ENCODE measurements at places on chromosomes 5 and 9.

DNA sequence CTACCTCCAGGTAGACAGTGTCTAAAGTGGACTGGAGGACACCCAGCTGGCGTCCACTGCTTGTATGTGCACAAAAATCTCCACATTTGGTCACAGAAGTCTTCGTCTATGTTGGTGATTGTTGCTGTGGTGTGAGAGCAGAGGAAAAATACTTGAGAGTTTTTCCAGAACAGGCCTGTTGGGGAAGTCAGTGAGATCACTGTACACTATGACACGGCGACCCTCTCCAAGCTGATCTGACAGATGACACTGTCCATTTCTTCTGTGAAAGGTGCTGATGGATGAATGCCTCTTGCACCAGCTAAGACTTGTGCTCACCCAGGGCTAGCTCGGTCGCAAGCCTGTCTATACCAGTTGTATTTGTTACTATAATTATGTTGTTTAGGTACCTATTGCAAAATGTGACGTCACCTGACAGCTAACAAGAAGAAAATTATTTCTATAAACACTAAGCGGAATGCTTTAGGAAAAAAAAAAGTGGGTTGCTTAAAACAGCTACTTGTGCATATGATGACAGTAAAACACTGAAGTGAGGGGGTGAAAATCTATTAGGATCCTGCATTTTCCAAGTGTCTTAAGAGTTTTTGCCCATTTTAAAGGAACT, 142.3 kb downstream of the ROR2 start:
- DNase-seq: no peak

- DNase-seq: no peak
Observed at GRCh38 chr9:14428781-14429230, 114.9 kb upstream of the NFIB start.

DNA sequence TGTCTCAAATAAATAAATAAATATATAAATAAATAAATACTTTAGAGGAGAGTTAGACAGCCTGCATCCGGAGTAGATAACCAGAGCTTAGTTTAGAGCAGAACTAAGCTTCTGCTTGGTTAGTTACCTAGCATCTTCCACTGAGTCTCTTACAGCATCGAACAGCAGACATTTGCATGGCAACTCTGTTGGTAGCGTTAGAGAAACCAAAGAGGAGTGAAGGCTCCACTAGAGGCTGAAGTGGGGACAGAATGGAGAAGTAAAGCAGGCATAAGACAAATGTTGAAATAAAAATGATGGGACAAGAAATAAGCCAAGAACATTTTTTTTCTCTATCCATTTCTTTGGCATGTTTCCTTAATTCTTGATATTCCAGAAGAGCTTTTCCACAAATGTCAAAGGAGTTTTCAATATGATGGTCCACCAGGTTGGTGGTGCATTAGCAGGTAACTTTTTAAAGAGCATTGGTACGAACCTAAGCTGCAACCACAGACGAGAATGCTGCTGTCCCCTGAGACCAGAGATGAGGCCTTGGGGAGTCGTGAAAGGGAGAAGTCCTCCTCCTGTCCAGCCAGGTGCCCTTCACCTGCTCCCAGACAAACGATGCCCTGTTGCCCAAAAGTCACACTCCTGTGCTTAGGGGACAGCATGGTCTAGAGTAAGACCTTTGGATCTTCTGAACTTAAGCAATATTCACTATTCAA, 438.3 kb downstream of the DIRAS2 start:
- DNase-seq: no peak

DNA sequence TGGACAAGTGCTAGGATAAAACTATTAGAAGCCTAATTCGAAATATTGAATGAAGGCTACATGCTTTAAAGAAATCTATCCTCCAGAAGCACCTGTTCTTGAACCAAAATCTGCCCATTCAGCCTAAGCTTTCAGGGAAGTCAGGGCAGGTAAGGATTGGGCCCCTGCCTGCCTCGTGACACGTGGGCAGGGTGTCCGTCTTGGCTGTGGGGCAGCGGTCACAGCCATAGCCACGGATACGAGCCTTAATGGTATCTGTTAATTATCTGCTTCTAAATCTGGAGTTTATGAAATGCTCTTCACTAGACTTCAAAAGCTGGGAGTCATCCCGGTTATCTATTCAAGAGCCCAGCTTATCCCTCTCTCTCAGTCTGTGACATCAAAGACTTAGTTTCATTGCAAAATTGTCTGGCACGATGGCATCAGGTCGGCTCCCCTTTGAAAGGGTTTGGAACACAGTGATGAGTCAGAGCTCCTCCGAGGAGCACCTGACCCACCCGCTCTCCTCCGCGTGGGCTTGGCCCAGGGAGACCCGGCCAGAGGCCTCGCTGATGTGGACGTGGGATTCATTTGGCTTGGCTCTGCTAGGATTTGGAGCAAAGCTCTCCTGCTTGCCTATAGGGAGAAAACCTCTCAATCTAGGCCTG, 135.9 kb downstream of the MACROH2A1 start:
- no peak for DNase-seq

GRCh38 chr9:129178568-129179382, 714 bp upstream of the IER5L start:
- no peak for DNase-seq

DNA sequence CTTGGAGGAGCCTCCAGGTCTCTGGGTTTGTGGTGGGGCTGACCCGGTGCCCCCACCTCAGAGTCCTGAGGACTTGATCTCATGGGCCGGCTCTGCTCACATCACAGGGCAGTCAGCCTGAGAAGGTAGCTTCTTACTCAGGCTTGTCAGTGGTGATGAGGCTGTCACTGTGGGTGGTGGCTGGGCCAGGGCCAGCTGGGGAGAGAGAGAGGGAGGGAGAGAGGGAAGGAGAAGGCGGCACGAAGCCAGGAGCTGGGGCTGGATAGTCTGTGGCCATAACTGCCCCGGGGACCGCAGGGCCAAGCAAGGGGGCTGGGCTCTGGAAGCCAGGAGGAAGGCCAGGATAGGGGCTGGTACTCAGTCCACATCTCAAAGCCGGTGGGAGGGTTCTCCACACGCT, 6.5 kb downstream of the NTNG2 start:
- no peak for DNase-seq

- DNase-seq: no peak
Observed at GRCh38 chr5:141001844-141002604, 35.7 kb downstream of the PCDHAC2 start.

DNA sequence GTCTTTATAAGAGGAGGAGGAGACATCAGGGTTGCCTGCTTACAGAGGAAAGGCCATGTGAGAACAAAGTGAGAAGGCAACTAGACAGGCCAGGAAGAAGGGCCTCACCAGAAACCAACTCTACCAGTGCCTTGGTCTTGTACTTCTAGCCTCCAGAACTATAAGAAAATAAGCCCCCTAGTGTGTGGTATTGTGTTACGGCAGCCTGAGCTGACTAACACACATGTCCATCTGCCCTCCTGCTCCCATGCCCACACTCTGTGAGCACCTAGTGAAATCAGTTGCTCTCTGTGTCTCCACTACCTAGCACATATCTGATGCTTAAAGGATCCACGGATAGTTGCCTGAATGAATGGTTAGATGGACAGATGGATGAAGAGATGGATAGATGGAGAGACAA, 6.9 kb downstream of the AK3 start:
- DNase-seq: no peak

GRCh38 chr5:67903121-67903520, 312.4 kb upstream of the PIK3R1 start:
- DNase-seq: no peak

DNA sequence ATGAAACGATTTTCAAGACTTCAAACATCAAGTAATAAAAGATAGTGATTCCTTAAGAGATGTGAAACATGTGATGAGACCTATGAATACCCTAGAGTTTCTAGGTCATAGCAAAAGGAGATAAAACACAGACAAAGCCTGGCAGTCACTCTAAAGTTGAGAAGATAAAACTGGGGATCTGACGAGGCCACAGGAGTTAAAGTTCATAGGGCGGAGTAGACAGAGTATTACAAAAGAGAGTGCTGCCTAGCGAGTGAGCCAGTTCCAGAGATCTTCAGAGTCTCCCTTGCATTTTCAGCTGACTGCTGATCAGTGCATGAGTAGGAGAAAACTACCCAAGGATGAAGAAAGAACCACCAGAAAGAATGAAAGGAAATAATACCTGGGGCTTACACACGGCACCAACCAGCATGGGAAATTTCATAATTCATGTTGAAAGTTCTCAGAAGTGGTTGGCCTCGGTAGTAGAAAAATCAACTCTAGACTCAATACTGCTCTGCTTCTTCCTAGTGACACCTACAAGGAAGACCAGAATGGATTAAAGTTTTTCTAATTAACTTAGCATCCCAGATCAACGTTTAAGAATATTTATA, 30.4 kb downstream of the FBXO4 start:
- no peak for DNase-seq

DNA sequence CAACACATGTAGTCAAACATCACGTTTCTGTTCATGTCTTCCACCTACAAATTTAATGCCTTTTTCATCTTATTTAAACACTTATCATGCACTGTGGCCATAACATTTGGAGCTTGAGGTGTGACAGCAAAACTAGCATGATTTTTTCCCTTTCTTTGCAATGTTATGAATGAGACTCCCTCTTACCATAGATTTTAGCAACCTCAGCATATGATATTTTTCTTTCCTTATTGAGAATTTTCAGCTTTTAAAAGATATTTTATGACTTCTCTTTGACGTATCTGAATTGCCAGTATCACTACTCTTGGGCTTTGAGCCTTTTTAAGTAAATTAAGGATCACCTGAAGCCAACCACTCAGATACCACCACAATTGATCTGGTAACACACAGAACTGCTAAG, 32.7 kb upstream of the ISOC1 start:
- no peak for DNase-seq

DNA sequence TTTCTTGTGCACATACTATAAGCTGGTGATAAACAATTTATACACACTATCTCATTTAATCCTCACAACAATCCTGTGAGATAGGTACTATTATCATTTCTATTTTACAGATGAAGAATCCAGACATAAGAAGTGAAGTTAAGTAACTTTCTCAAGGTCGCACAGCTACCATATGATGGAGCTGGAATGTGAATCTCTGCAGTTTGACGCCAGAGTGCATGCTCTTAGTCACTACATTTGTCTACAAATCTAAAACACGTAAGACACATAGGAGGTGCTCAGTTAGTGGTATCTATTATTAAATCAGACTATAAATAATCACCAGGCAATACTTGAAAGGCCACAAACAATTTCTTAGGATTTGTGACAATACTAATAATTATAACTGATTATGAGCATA, 45.0 kb upstream of the CDKN2B start:
- no peak for DNase-seq

DNA sequence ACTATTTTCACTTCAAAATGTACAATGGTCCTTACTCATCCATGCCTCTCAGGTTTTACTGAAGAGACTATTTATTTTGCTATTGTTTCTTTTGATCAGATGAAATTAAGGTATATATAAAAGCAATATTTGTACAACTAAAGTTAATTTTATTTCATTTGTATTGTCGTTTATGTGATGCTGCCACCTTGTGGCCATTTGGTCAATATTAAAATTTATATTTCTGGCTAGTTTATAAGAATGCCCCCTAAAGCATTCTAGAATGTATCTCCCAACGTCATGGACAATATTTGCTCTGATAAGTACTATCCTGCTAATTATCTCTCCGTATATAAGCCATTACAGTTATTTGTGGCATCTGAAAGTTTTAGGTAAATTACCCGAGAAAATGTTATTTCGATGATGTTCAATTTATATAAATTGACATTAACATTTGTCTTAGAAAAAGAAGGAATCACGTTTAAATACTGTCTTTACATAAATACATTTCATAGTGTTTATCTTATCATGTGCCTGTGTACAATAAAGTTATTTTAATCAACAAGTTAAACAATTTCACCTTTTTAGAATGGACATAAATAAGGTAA, 680.0 kb downstream of the TAF11L14 start:
- DNase-seq: no peak

GRCh38 chr5:168162464-168162863, 129.0 kb upstream of the WWC1 start:
- no peak for DNase-seq

GRCh38 chr5:170228762-170229435, 3.9 kb upstream of the C5orf58 start:
- no peak for DNase-seq

DNA sequence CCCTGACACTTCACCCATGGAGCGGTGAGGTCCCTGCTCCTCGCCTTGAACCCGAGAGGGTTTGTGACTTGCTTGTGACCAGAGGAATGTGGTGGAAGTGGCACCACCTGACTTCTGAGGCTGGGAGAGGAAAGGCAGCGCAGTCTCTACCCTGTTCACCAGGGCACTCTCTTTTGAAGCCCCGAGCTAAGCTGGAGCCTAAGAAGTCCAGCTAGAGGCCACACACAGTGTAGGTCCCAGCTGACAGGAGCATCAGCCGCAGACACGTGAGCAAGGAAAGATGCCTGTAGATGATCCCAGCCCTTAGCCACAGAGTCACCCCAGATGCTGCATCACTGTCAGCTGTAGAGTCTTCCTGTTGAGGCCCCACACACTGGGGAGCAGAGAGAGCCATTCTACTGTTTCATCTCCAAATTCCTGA, 1.7 kb upstream of the ANGPTL2 start:
- no peak for DNase-seq

- no peak for DNase-seq
Observed at GRCh38 chr9:127144670-127145445, 22.4 kb upstream of the ANGPTL2 start.

GRCh38 chr5:56615361-56616153, 199.8 kb upstream of the MAP3K1 start:
- no peak for DNase-seq

- peak; percentile 27 for DNase-seq
Observed at GRCh38 chr9:21810388-21810787, 8.0 kb downstream of the MTAP start.

GRCh38 chr9:71814815-71815214, 46.5 kb upstream of the CEMIP2 start:
- DNase-seq: no peak

GRCh38 chr5:66249920-66250319, 105.8 kb downstream of the SREK1 start:
- DNase-seq: no peak

DNA sequence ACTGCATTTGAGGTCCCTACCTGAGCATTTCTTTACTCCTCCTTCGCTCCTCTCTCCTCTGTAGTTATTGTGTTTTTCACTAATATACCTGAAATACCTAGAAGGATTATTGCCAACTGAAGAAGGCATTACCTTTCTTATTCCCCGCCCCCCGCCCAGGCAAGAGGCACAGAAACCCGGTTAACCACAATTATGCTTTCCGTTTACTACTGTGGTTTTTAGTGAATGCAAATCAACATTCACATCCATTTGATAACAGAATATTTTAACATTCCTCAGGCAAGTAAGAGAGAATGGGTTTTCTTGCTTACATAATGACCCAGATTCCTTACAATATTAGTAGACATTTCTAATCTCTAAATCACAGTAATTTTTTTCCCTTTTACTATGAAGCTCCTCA, 136.9 kb downstream of the PCSK5 start:
- DNase-seq: no peak

Measured in GM04503 (cell line).